ENCODE measurements at places on chromosomes 7 and 10.

GRCh38 chr7:473870-474604 lies 45.6 kb downstream of the PDGFA start:
- DNase-seq: no peak

GRCh38 chr10:71442000-71442399 lies 45.3 kb downstream of the CDH23 start:
- DNase-seq: no peak

DNA sequence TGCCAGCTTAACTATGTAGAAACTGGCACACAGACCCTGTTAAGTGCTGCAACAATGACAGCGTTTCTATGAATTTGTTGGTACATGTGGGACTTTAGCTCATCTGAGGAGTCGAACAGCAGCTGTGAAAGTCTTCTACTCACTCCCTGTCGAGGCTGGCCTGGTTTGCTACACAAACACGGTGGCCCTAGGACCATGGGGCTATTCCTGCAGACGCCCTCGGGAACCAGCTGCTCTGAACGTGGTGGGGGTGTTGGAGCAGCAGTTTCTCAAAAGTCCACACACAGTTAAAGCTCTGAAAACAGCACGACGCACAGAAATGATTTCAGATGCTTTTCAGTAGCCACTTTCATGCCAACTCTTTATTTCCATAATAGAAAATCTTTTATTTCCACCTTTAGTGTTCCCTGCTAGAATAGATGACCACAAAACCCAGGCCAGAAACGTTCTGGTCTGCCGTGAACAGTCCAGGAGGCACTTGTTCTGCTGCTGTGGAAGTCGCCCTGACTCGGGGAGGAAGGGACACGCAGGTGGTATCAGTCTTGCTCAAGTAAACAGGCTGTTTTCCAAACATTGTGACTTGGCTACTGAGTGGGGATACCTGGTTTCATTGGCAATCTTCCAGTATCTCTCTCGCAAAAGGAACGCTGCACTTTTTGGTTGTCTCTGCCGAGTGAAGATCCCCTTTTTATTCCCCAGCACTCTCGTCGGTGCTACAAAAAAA lies 21.5 kb downstream of the GUSB start:
- DNase-seq: no peak

- DNase-seq: no peak
Observed at GRCh38 chr7:151891182-151891581, 14.3 kb upstream of the PRKAG2 start.

DNA sequence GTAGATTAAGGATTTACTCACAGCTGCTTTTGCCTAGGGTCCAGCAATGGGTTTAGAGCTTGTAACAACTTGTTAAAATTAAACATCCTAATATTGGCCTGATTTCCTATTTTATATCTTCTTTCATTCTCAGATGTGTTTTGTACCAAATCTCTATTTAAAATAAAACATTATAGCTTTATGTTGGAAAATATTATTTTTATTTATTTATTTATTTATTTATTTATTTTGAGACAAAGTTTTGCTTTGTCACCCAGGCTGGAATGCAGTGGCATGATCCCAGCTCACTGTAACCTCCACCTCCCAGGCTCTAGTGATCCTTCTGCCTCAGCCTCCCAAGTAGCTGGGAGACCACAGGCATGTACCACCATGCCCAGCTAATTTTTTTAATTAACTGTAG lies 17.9 kb upstream of the PDSS1 start:
- no peak for DNase-seq

DNA sequence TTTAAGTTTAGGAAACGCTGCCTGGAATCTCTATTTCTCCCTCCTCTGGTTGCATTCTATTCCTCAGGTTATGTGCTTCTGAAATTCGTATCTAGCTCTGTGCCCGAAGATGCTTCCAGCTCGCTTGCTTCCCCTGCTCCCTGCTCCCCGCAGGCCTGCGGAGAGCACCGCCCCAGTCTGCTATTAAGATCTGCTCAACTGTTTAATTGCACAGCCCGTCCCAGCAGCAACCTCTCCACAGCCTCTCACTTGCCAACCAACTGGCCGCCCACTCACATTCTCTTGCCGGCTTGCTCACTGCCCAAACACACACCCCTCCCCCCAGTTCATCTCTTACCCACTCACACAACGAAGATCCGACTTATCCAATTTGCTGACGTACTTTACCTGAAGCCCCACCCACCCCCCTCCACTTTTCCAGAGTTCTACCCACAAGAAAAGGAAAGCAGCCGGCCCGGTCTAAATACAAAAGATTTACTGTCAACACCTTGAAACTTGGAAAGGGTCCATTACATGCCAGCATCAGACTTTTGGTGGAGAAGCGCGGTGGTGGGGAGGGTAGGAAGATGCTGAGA lies 167.3 kb upstream of the KLF14 start:
- peak; percentile 99 for DNase-seq

GRCh38 chr7:156127166-156128134 lies 315.2 kb upstream of the SHH start:
- no peak for DNase-seq

DNA sequence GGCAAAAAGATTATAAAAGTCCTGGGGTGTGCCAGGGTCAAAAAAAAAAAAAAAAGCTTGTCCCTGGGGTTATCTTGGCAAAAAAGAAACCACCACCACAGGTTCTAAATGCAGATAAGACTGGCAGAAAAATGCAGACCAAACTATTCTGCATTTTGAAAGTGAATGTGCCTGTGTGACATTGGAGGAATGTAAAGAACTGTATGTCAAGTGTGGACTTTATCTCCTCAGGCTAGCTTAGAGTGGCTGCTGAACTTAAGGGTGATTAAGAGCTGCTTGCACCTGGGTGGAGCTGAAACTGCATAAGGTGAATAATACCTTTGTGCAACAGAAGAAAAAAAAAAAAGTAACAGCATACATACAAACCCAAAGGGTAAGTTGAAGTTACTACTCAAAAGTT lies 1.3 kb upstream of the NAPEPLD start:
- peak; percentile 72 for DNase-seq

DNA sequence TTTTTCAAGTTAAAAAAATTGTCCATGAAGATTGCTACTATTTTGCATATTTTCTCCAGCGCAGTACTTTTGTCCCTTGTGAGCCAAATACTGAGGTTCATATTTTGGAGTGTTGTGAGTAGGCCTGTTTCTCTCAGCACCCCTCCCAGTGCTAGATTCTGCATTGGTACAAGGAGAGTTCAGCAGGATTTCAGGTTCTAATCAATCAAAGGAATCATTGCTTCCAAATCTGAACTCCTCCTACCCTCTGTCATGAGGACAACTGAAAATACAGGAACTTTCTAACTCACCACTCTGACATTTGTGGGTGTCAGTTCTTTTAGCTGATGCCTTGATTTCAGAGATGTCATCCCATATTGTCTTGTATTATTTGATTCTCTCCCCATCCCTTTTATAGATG lies 299.9 kb downstream of the FZD1 start:
- no peak for DNase-seq

DNA sequence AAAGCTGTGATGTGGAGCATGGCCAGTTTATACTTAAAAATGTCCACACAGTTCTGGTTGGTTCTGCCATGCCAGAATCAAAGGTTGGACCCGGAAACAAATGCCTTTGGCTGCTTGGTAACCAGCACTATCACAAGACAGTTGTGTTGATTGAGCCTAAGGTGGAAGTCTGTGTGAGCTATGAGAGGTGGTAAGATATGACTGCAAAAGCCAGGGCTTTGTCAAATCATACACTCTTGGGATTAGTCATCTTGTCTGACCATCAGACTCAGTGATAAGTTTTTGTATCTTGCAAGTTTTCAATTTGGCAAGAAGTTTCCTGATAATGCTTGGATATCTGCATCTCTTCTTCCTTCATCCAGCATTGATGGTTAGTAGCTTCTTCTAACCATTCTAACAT lies 35.5 kb downstream of the GPR141 start:
- DNase-seq: no peak

DNA sequence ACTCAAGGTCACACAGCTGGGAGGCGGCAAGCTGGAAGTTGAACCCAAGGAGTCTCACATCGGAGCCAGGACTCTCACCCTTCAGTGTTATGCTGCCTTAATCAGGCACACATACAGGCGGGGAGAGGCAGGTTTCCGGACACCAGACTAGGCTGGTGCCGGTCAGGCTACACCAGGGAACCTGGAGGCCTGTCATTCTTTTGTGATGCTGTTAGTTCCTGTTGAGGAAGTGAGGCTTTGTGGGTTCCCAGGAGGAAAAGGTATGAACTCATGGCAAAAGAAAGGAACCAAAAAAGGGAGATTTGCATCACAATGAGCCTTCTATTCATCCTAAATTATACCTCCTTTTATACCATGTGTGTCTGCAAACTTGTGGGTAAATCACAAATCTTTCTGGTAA lies 103.8 kb downstream of the TCF7L2 start:
- no peak for DNase-seq

DNA sequence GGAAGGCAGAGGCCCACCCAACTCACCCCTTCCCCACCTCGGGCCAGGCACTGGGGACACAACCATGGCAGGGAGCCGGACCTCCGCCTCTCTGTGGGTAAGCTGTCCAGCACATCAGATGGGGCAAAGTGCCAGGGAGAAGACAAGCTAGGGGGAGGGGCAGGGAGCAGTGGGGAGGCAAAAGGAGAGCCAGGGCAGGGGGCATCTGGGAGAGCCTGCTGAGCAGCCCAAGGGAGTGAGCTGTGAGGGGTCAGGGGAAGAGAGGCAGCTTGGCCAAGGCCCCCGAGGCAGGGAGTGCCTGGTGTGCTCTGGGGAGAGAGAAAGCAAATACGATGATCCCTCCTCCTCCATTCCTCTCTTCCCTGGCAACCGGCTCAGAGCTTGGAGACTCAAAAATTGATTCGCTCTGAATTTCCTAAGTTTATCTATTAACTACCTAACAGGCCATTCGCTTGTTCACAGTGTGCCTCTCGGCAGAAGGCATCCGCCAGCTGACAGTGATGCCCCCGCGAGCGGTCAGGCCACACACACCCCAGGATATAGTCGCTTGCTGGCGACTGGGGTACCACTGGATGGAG lies 4.5 kb downstream of the CAMK2B start:
- no peak for DNase-seq
